EH (cell line): ENCODE measurements at places on chromosomes 4 and X.

DNA sequence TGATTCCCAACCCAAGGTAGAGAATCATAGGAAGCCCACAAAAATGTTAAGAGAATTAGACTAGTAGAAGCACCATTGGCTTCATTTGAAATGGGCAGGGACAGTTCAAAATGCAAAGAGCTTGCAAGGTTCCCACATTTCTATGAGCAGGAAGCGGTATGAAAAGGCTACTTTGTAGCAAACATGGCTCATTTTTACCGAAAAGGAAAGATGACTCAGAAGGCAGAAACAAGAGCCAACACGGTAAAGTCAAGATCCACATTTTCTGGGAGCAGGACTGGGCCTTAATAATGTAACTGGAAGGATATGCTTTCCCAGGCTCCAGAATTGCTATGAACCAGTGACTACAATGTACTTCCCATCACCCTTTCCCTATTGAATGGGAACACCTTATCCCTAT lies 89.5 kb downstream of the GLRA3 start:
- no peak for DNase-seq

DNA sequence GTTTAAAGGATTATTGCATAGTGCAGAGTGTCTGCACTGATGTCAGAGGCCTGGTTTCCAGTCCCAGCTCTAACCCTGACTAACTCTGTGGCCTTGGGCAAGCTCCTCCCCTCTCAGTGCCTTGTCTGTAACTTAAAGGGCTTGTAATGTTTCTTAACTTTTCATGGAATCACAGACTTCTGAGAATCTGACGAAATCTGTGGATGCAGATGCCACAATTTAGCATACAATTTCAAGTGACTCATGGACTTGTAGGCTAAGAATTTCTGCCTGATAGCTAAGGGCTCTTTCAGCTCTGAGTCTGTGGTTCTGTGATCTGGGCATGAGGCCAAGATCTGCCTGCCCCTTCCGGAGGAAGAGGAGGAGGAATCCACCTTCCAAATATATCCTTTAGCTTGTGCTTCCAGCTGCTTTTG lies 236.9 kb downstream of the AR start:
- peak; percentile 98 for DNase-seq

DNA sequence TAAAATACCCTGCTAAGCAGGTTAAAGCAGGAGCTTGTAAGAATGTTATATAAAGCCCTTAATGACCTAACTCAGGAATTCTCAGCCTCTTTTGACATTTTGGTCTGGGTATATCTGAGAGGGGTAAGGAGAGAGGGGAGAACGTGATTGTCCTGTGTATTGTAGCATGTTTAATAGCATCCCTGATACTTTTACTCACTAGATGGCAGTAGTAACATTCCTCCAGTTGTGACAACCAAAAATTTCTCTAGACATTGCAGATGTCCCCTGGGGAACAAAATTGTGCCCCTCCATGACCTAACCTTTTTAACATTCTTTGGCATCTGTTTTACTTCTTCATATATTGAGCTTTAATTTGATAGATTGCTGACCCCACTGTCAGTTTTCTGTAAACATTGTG lies 17.9 kb downstream of the SMARCA5 start:
- peak; percentile 36 for DNase-seq

- no peak for DNase-seq
Observed at GRCh38 chrX:100642290-100642689, 1.7 kb upstream of the SRPX2 start.

- no peak for DNase-seq
Observed at GRCh38 chr4:37741564-37741963, 55.4 kb upstream of the RELL1 start.

DNA sequence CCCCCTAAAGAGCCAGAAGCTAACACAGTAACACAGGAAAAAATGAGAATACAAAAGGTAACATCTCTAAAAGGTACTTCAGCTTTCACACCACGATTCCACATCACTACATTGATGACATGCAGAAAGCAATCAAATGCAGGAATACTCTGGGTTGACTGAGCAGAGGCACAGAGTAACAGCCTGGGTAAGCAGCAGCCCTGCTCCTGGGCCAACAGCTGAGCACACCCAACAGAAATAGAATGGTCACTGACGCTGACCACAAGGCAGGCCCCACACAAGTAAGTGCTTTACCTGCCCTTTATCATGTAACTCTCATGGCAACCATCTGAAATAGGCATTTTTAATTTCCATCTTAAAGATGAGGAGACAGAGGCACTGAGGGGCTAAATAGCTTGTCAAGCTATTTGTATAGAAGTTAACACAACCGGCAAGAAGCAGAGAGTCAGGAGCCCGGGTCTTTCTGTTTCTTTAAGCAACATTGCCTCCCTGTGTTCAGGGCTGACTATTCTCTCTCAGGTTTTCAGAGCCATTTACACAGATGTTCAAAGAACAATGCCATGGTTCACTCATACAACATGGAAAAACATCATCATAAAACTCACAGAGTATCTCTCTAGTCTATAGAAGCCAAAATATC lies 168.9 kb downstream of the ZNF674 start:
- peak; percentile 61 for DNase-seq

- DNase-seq, result no peak
Observed at GRCh38 chr4:150387981-150388380, 194.0 kb upstream of the MAB21L2 start.

- DNase-seq, result no peak
Observed at GRCh38 chr4:173506597-173507211, 23.3 kb downstream of the HAND2 start.

GRCh38 chrX:45735571-45735970 lies 534.9 kb upstream of the DIPK2B start:
- DNase-seq, result no peak

DNA sequence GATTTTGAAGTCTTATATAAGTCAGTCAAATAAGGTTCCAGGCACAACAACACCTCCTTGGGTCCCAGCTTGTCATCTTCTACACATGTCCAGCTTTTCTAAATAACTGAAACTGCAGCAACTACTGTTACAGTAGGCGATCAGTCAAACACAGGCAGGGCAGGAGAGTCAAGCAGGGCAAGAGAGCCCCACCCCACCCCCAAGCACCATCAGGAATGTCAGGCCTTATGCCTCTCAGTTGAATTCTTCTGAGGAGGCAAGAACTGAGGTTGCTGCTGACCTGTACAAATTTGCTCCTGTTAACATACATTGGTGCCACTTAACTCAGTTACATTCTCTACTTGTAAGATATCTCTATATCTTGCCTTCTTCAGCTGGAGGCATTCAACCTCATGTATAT lies 608.8 kb upstream of the PCDH10 start:
- DNase-seq, result no peak

DNA sequence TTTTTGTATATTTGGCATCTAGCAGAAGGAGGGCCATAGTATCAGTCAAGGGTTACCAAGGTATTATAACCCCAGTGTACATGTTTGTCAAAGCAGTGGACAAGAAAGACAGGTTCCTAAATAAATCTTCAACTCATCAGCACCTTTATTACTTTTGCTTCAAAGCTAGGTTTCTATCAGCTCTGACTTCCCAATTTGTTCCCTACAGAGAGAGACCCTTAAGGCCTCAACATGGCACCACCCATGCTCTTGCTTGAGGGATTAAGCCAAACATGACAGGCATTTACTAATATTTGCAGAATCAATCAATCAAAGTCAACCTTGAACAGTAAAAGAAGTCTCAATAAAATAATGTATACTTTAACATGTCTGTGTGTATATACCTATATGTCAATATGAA lies 9.4 kb downstream of the TBCK start:
- DNase-seq, result no peak

DNA sequence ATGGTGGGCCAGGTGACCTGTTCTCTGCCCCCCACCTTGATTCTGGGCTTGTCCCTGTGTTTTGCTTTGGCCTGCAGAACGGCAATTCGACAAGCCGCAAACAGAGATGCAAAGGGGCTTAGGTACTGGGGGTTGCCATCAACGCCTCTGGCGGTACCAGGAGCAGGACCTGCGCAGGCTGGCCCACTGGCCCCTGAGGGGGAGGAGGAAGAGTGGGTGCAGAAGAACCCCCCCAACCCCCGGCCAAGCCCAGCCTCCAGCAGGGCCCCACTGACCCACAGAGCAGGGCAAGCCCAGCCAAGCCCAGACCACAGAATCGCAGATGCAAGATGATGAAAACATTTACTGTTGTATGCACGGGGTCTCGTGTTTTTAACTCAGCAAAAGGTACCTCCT lies 89.4 kb downstream of the PPP2R2C start:
- DNase-seq, result no peak

GRCh38 chr4:144633215-144633614 lies 12.7 kb upstream of the HHIP start:
- no peak for DNase-seq

- DNase-seq, result peak; percentile 66
Observed at GRCh38 chrX:66672106-66672505, 33.2 kb upstream of the EDA2R start.

DNA sequence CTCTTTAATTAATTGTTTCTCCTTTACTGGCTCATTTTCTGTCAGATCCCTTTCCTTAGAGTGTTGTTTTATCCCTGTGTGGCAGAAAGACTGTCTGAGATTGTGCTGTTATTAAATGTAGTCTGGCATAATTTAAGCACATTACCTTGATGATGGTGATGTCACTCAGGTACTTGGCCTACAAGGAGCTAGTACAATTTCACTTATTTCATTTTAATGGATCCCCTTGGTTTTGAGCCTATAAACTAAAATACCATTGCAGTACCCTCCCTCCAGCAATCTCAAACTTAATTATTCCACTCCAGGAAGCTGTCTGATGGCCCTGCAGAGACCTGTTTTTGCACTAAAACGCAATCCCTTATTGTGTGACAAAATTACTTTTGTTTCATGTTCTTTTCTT lies 968.6 kb downstream of the ADGRL3 start:
- no peak for DNase-seq

DNA sequence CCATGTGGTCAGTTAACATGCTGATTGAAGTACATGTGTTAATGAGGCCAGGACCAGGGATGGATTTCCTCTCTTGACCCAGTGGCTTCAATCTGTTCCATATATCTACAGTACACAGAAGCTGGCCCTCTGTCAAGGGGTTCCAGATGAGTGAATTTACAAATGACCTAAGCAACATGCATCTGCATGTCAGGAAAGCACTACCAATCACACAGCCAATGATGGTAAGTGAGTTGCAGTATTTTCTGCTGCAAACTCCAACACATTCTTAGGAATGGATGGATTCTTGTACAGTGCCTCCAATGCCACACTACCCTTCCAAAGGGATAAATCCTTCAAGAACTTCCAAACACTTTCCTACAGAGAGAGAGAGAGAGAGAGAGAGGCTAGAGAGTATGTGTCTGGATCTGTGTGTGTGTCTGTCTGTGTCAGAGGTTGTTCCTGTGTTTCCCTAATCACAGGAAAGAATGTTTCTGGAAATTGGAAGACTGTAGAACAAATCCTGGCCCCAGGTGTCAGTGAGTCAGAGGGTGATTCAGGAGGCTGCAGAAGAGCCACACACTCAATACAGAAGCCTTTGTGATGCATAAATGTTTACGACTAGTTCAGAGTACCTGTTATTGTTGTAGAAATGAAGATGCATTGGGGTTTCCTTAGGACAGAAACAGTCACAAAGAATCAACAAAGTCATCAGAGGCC lies 107.5 kb downstream of the GUCY2F start:
- no peak for DNase-seq

DNA sequence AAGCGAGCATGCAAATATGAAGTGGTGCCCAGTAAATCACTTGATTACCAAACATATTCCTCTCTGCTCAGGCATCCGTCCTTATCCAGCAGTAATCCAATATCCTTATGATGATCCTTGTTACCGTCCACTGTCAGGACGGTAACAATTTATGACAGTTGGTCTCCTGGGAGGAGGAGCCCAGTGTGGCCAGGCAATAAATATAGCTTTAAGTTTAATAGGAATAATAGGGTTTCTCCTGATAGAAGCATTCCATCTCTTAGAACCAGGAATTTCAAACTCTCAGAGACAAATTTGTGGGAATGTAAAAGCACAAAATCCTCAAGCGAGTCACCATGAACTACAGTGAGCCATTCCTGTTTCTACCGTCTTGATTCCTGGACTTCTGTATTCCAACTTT lies 171.2 kb upstream of the IL15 start:
- peak; percentile 77 for DNase-seq

DNA sequence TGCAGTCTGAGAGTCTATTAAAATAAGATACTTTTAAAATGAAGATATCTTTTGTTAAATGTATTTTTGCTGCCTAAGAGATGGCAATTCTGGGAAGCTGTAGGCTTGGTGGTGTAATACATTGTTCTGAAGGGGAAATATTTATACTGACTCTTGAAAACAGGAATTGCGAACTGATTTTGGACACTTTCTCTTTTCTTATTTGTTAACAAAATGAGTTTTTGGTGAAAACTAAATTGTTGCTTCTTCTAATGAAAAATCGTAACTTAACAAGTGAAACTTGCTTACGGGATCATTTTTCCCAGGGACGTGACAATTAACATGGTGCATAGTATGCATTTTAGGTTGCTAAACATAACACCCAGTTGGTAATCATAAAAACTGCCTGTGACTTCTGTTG lies 71.0 kb downstream of the RAPGEF2 start:
- no peak for DNase-seq

- DNase-seq, result peak; percentile 32
Observed at GRCh38 chr4:71257761-71258160, 81.1 kb upstream of the SLC4A4 start.

- DNase-seq, result no peak
Observed at GRCh38 chr4:76292730-76293129, 13.8 kb upstream of the STBD1 start.

- peak; percentile 91 for DNase-seq
Observed at GRCh38 chrX:2614911-2615310, 76.2 kb upstream of the CD99 start.

- peak; percentile 61 for DNase-seq
Observed at GRCh38 chr4:123421227-123421936, 24.8 kb downstream of the SPRY1 start.

DNA sequence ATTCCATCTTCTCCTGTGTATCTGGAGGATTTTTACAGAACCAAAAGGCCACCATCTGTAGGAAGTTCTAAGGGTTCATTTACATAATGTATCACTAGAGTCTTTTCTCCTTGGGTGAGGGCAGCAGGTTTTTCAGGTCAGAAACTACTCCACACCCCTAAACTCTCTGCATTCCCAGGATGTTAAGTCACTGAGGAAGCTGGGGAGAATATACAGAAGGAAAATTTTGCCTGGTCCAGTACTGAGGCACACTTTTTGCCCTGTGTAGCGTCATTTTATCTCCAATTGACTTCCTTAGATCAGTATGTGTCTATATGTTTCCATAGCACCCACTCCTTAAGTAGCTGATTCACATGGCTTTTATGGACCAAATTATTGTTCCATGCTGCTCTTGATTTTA lies 17.0 kb downstream of the XKRX start:
- peak; percentile 11 for DNase-seq

GRCh38 chrX:21493226-21493830 lies 119.1 kb downstream of the CNKSR2 start:
- DNase-seq, result peak; percentile 34

DNA sequence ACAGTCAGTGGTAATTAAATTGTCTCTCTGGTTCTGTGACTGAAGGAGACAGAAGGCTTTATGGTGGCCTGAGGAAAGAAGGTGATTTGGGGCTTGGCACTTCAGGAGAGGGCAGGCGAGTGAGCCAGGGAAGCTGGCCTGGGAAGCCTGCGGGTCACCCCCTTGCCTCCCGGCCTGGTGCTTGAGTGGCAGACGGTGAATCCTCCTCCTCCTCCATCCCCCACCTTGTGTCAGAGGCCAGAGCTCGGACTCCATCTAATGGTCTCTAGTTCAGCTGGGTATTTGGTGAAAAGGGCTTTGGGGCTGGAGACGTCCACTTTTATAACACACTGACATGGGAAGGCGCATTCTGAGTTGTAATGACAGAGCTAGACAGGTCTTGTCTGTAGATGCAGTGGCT lies 8.7 kb downstream of the TMEM187 start:
- no peak for DNase-seq
